ENCODE measurements at places on chromosomes 5 and 9.

DNA sequence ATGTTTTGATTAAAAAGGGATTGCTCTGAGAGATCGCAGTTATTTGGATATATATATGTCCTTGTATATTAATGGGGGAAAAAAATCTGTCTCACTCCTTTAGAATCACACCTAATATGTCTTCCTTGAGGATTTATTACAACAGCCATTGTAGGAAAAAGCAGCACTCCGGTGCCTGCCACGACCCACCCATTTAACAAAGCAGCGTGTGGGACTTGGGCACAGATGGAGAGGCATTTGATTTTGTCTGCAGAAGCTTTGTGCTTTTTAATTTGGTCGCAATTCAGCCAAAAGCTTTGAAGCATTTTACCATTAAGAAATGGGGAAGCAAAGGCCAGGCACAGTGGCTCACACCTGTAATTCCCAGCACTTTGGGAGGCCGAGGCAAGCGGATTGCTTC lies 159.2 kb downstream of the SMARCA2 start:
- DNase-seq = no peak

DNA sequence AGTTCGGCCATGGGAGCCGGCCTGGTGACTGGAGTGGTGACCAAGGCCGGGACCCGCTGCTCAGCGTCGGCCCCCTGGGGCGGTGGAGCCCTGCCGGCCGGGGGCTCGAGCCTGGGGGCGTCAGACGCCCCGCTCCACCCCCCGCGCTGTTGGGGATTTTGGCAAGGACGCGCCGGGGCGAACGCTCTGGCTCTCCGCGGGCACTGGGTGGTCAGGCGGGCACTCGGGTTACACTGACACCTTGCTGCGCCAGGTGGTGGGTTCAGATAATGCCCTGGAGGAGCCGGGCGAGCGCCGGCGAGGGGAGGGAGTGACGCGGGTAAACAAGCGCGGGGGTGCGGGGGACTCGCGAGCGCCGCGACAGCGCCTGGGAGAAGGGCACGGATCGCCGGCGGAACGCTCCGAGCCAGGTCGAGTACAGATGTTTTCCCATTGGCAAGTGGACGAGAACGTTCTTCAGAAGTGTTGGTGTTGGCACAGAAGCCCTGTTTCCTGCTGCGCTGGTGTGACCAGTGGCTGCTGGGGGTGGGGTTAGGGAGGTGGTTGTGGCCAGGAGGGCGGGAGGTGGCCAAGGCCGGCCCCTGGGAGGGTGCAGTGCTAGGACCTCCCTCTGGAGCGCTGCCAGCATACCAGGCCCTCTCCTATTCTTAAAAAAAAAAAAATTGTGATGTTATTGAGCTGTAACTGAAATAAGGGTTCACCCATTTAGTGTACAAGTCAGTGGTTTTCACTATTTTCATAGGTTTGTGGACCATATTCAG lies 773 bp downstream of the SQSTM1 start:
- peak; percentile 95 for DNase-seq

- no peak for DNase-seq
Observed at GRCh38 chr5:103389846-103390245, 131.3 kb downstream of the MACIR start.

DNA sequence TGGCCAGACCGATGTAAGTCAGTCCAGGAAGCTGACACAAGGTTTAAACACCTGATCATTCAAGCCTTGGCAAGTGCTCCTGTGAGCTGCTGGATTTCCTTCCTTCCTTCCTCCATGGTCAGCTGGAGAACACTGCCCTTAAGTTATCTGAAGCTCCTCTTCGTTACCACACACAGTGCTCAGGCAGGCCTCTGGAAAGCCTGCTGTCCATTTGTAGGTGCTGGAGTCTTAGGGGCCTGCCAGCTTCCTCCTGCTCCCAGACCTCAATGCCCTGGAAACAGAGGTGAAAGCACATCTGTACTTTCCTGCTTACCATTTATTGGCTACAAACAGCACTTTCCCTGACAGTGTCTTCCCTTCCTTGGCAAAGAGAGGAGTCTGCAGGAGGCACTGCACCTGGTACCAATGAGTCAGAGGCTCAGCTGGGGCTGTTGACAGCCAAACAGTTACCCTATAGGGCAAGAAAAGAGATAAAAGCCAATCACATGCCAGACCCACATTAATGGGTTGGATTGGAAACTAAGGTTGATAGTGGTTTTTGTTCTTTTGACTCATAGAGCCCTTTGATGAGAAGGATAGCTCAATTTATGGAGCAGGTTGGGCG lies 72.6 kb upstream of the PUM3 start:
- DNase-seq = no peak

DNA sequence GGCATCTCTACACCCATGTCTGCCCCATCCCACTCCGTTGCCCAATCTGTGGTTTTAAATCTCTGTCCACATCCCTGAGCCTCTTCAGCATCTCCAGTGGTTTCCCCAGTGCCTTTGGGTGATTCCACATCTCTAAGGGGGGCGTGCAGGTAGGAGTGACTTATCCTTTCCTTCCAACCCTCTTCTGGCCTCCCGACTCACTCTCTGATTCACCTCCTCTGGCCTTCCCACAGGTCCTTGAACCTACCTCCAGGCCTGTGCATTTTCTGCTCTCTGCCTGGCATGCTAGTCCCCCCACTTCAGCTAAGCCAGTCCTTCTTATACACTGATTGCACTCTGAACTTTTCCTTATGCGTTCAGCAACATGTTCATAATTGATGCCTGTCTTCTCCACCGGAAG lies 99.0 kb downstream of the RALGPS1 start:
- DNase-seq = no peak

DNA sequence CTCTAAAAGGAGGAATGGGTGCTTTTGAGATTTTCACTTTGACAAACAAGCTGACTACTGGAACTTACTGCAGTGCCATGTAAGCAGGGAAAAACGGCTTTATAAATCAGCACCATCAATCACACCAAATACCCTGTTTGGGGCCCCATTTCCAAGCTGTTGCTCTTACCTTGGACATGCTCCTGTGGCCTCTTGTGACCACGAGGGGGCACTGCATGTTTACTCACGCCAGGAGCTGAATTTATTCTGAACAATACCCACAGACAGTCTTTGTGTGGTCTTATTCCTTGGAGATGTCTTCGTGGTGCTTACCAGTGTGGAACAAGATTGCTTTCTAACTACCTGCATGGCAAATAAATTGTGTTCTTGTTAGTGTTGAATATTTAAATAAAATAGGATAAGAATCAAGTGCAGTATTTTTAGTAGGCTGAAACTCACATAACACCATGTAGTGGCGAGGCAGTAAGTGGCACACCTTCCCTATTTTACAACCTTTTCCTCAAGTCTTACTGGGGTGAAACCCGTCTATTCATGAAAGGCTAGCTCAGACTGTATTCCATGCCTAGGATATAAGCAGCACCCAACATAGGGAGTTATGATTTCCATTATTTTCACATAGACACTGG lies 155.5 kb upstream of the NMUR2 start:
- DNase-seq = peak; percentile 67

DNA sequence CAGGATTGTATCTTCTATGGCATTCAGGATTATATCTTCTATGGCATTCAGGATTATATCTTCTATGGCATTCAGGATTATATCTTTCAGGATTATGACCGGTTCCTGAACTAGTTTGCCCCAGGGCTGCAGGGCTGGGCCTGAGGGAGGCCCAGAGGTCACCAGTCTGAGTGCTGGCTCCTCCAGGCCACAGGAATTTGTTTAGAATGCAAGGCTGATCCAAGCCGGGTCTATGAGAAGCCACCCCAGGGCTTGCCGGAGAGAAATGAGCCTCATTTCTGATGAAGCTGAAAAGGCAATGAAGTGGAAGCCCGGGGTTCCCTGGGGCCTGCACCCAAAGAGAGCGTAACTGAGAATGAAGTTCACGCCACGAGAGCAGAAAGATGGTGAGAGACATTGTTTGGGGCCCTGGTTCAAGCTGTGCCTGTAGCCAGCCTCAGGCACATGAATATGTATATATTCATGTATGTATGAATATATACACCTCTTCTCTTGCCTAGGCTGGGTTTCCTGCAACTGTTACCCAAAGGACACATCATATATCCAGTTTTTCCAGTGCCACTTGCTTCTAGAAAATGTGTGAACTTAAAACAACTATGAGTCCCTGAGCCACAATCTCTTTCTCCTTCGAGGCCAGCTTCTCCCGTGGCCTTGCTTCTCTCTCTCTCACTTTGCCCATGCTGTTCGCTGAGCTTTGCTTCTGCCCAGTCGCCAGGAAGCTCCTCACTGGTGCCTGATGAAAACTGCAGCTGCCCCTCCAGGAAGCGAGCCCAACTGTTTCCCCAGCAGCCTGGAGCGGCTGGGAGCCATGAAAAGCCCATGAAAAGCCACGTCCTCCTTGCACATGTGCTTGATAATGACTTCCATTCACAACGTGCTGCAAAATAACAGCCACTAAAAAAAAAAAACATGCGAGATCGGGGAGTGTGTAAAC lies 62.3 kb downstream of the GTF3C4 start:
- DNase-seq = no peak

DNA sequence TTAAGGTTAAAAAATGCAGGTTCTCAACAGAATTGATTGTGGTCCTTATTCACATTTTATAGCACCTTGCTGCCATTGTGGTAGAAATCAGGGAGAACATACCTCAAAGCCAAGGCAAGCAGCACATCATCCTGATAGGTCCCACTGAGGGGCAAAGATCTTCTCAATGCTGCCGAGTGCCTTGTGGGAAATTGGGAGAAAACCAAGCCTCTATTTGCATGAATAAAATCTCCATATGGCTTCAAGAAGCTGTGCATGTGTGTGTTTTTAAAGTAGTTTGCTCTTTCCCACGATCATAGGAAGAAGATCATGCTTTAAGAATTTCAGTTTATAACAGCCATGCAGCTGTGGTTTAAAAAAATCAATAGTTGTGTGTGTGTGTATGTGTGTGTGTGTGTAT lies 216.9 kb upstream of the FBXL7 start:
- DNase-seq = no peak

DNA sequence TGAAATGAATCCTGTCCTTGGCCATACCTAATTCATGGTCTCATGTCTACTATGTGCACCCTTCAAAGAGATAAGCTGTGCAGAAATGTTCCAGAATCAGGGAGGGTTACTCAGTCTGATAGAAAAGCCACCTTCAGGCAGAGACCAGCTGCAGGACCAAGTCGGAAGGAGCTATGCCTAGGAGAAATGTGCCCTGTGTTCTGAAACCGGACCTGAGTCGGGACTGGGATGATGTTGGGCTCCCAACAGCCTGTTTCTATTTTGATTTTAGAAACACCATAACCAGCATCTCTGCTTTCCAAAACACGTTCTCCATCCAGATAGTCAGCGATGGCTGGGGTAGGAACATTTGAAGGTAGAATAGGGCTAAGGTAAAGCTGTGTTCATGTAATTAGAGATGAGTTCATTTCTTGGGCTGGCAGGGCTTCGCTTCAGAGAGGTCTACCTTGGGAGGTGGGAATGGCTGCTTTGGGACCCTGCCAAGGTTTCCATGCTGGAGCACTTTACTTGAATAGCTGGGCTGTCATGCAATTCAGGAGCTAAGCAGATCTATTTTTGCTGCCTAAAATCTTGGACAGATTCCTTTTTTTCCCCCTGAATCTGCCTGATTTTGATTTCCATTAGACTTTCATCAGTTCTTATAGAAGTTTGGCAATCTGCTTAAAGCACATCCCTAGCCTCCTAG lies 2.8 kb downstream of the ADCY2 start:
- DNase-seq = no peak

- DNase-seq = peak; percentile 79
Observed at GRCh38 chr5:56200971-56201666, 32.0 kb downstream of the ANKRD55 start.

GRCh38 chr9:78544230-78544629 lies 247.3 kb downstream of the PSAT1 start:
- no peak for DNase-seq

GRCh38 chr9:97059626-97060025 lies 20.7 kb upstream of the CTSV start:
- DNase-seq = no peak

GRCh38 chr5:93305984-93306383 lies 275.0 kb downstream of the NR2F1-AS1 start:
- no peak for DNase-seq

DNA sequence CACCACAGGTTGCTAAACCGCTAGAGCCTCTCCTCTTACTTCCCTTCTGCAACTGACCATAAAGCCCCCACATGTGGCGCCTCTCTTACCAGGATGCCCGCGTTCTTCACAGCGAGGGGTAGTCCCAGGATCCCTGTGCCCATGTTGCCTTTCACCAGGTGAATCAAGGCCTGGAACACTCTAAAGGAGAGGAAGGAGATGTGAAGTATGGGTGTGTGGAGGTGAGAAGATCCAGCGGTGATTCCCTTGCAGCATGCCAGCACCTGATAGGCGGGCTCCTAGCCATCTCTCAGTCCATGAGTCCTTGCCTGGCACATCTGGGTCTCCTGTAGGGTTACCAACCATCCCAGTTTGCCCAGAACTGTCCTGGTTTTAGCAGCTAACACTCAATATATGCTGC lies 3.3 kb downstream of the SLC36A2 start:
- no peak for DNase-seq

GRCh38 chr5:99771296-99771695 lies 763.9 kb upstream of the FAM174A start:
- DNase-seq = no peak

DNA sequence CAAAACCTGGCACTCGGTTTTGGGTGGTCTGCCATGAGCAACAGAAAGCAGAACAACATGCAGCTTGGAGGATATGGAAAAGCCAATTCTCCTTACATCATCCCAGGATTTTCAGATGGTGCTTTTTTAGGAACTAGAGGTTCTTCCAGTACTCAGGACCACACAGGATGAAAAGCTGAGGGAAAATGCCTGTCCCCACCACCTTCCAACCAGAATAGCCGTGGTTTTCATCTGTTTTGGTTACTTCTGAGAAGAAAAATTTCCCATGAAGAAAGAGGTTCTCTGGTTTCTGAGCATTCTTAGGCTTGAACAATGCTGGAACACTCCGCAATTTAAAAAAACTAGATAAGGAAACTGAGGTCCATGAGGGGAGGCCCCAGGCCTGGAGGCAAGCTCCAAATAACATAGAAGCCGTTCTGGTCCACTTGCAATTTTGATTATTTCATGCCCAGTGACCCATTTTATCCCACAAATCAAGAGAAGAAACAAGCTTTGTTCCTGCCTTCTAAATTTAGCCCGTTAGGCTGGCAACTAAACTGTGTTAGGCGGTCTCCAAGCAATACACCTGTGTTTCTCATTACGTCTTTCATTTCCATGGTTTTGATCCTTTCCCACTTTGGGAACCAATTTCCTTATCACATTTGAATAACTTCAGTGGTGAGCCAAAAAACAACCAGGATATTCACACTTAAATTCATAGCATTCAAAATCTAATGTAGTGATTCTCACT lies 79.2 kb upstream of the SPIN1 start:
- no peak for DNase-seq

GRCh38 chr5:11683666-11684065 lies 220.6 kb downstream of the CTNND2 start:
- no peak for DNase-seq

DNA sequence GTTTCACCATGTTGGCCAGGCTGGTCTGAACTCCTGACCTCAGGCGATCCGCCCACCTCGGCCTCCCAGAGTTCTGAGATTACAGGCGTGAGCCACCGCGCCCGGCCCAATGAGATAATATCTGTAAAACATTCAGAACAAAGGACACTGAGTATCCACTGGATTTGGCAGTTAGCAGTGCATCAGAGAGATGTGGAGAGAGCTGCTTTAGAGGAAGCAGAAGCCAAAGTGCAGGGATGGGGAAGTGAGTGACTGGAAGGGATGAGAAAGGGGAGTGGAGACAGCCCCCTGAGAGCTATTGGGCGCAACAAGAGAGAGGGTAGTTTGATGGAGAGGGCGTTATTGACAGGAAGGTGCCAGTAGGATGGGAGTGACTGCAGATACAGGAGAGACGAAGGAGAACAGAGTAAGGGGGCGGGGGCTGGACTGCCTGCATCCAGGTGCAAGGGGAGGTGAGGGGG lies 157.5 kb upstream of the SHB start:
- no peak for DNase-seq

Measured in fibroblast of mammary gland (primary cell).